NCI-H1417 treated with DMSO at 0.1 percent for 48 hours (cell line): ENCODE measurements at places on chromosomes 7 and 10.

DNA sequence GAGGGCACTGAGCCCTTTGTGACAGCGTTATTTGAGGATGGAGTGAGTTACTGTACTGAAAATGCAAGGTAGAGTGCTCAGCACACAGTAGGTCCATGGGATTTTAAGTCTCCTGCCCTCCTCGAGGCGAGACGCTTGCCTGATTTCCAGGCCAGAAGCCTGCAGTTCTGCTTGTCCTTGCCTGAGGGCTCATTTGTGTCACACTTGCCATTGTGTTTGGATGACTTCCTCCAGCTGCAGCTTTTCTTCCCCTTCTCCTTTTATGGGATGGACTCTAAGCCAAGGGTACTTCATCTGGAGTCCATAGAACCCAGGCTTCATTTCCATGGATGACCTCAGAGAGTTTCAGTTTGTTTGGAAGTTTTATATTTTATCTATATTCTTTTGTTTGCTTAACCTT lies 304.2 kb upstream of the BMPER start:
- DNase-seq = no peak

- DNase-seq = no peak
Measured at GRCh38 chr10:31557854-31558253, 238.8 kb downstream of the ZEB1 start.

GRCh38 chr10:18400201-18400905 lies 251.0 kb downstream of the NSUN6 start:
- DNase-seq = no peak

GRCh38 chr7:141511676-141512396 lies 39.4 kb upstream of the AGK start:
- no peak for DNase-seq

DNA sequence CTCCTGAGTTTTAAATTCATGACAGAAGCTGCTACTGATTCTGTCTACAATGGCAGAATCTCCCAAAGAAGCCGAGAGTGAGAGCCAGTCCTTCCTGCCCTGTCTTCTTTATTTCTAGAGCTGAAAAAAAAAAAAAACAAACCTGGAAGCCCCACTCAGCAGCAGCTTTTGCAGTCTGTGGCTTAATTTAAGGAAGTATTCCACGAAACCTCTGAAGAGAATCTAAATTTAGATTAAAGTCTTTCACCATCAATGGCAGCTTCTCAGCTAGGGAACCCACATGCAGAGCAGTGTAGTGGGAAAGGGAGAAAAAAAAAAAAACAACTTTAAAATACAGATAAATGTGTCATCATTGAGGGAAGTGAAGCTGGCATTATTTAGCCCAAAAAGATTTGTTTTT lies 23.4 kb downstream of the SMURF1 start:
- no peak for DNase-seq

- DNase-seq = no peak
Measured at GRCh38 chr7:43560742-43561330, 22.1 kb upstream of the STK17A start.

- no peak for DNase-seq
Measured at GRCh38 chr7:80740778-80741545, 102.5 kb downstream of the CD36 start.

DNA sequence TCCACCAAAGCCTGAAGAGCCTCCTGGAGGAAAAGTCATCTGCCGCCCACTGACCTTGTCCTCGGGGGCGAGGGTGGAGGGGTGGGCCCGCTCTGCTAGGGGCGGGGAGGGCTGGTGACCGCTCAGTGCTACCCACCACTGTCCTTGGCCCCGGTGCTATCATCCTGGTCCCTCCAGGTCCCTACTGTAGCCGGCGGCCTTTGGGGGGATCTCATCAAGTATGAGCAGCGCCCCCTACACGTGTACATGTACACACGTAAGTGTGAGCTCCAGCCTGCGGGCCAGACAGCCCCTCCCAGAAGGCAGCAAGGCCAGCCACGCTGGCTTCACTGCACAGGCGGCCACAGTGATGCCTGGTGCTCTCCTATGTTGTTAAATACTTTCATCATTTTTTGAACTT lies 19.6 kb downstream of the TTYH3 start:
- no peak for DNase-seq

GRCh38 chr10:12228851-12229250 lies 32.9 kb downstream of the CDC123 start:
- DNase-seq = no peak

- DNase-seq = no peak
Measured at GRCh38 chr10:127849921-127850320, 42.8 kb downstream of the CLRN3 start.

GRCh38 chr7:3179456-3179855 lies 121.6 kb upstream of the SDK1 start:
- DNase-seq = no peak

- DNase-seq = no peak
Measured at GRCh38 chr7:121436688-121437087, 40.6 kb upstream of the FAM3C start.

DNA sequence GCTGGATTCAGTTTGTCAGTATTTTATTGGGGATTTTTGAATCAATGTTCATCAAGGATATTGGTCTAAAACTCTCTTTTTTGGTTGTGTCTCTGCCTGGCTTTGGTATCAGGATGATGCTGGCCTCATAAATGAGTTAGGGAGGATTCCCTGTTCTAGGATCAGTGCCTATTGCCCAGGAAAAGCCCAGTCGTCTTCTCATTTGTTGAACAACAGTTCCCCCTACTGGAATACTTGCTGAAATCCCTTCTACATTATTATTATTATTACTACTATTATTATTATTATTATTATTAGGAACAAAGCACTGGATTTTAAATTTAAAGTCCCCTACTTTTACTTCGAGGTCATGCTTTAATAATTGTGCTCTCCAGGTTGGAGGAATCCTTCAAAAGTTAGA lies 528.9 kb downstream of the MAGI2 start:
- DNase-seq = no peak

DNA sequence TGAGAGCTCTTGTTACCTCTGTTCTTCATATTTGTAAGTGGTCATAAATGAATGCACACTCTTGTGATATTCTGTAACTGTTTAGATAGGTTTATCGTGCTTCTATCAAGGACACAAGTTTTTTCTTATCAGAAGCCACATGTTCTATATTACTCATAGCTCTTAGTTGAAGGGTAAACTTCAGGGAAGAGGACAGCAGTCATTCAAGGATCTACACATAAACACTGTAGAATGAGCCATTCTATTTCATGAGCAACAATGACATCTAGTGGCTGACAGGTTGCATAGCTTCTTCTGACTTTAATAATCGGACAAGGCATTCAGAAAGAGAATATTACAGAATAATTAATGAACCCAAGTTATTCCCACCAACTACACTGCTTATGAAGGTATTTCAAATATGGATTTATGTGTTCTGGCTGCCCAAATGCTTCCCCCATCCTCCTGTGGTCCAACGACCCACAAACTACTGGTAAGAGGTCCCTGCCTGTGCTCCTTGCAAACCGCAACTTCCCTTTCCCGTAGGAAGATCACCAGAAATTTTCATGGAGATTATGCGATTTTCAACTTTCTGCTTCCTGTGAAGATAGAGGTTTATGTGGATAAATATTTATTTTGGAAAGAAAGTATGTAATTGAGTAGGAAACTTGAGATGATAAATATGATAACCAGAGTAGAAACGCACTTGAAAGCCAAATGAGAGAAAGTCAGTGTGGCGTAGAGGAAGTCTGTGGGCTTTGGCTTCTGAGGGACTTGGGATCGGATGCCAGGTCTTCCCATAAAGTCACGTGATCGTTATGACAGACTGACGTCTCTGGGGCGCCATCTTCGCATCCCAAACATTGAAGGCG lies 16.8 kb upstream of the ABCB5 start:
- DNase-seq = peak; percentile 48

- no peak for DNase-seq
Measured at GRCh38 chr7:90758933-90759562, 162.9 kb downstream of the CDK14 start.
